ENCODE measurements at places on chromosomes 1 and 21.

GRCh38 chr1:1281533-1282321 is 1.5 kb downstream of the SCNN1D start:
- DNase-seq = peak; percentile 86

- peak; percentile 77 for DNase-seq
Observed at GRCh38 chr1:201348211-201348566, 29.3 kb downstream of the TNNT2 start.

- no peak for DNase-seq
Observed at GRCh38 chr1:110011527-110012041, 22.8 kb upstream of the STRIP1 start.

DNA sequence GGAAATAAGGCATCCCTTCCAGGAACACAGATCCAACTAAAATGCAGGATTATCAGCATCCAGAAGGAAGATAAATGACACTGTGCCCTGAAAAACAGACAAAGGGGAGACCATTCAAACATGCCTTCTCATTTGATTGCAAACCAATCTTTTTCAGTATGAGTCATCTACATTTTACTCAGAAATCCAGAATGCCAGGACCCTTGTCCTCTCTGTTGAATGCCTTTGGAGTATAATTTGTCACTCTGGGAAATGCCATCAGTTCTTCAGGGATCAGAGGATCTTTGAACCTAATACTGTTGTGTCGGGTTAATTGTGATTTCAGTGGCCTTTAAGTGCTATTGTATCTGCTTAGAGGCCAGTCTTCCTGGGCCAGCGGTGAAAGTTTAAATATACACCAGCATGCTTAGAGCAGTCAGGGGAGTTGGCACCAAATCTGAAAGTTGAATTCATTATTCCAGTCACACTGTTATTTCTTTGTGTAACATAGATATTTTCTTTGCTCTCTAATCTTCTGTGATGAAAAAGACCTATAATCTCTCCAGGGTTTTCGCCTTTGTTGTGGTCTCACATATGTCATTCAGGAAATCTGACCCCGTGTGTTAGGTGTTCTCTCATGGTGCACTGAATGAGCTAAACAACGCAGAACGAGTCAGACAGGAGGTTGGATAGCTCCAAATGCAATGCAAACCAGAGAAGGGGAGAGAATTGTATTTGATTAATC is 364.8 kb upstream of the SGIP1 start:
- no peak for DNase-seq

GRCh38 chr1:41414296-41414695 is 53.1 kb downstream of the FOXO6 start:
- DNase-seq = no peak

GRCh38 chr1:116259663-116260062 is 113.4 kb upstream of the ATP1A1 start:
- DNase-seq = no peak

DNA sequence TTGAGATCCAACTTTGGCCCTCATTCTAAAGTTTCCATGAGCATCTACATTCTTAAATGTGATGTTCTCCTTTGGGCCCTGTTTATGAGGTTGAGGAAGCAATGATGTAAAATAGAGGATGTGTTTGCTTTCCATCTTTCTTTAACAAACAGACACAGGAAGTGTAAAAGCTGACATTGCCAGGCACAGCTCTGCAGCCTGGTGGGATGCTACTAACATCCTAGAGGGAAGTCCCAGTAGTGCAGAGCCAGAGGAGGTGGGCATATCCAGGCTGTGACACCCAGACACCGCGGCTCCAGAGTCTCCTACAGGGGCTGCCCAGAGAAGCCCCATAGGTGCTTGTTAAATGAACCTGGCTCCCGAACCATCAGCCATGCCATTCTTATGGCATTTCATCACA is 16.2 kb downstream of the OLFML2B start:
- no peak for DNase-seq

GRCh38 chr1:231694075-231694431 is 67.5 kb downstream of the DISC1 start:
- no peak for DNase-seq
